Activated CD4-positive, CD25-positive, alpha-beta regulatory T cell (primary cell): ENCODE measurements at places on chromosomes 13 and 19.

GRCh38 chr13:87147076-87147475 lies 524.1 kb upstream of the SLITRK5 start:
- DNase-seq: no peak

- no peak for DNase-seq
Observed at GRCh38 chr19:31255831-31256592, 93.2 kb downstream of the TSHZ3 start.

DNA sequence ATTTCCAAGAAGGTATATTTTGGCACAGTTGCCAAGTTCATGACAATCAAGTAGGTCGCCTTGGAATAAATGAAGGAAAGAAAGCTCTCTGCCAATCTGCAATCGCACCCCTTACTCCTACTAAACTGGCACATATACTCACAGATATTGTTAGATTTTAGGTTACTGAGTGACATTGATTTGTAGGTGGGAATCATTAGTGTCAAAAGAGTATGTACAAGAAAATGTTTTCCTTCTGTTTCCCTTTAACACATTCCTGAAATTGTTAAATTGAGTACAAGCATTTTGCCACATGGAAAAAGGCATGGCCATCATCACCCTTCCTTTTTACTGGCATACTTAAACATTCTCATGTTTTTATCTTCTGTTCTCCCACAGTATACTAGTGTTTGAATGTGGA lies 2868.3 kb upstream of the PCDH20 start:
- no peak for DNase-seq

DNA sequence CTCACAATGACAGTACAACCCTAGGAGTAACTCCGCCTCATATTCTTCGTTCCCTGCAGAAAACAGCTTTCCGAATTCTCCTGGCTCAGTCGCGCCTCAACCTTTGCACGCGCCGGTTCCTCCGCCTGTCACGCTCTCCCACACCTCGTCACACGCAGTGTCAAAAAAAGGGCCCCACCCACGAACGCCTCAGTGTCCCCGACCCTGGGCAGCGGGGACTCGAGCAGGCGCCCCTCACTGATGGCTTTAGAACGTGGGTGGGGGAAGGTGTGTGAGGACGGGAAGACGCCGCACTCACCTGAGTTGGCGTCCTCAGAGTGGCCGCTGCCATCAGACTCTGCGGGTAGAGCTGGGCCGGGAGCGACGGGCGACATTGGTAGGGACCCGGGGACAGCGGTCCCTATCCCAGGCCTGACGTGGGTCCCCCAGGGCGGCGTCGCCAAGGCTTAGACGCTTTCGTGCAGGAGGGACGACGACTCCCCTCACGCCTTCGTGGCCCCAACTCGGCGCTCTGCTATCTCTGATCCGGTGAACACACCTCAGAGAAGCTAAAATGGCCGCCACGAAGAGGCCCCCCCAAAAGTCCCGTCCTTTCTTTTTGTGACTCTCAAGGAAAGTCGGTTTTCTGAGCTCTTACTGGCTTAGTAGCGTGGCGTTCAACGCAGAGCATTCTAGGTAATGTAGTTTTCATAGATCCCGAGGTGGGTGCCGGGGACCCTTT lies at the start of gene ZNF154:
ZNF154 (minus strand) TSS at position 564 of the 721 bp plus-strand sequence; CDS start at position 331, 233 bp downstream.
- DNase-seq: no peak

DNA sequence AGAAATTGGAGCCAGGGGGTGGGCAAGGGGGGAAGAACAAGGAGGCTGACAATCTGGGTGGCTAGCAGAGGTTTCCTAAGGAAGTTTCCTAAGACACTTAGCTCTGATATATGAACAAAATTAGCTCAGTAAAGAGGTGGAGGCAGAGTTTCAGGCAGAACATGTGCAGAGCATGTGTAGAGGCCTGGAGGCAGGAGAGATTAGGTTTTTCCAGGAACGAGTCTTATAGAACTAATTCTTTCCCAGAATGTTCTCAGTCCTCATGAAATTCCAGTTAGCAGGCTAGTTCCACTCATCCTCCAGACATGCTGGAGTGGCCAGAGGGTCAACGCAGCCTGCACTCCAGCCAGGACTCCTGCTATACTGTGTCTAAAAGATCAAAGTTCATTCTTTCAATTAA lies 184.7 kb downstream of the LACC1 start:
- no peak for DNase-seq

DNA sequence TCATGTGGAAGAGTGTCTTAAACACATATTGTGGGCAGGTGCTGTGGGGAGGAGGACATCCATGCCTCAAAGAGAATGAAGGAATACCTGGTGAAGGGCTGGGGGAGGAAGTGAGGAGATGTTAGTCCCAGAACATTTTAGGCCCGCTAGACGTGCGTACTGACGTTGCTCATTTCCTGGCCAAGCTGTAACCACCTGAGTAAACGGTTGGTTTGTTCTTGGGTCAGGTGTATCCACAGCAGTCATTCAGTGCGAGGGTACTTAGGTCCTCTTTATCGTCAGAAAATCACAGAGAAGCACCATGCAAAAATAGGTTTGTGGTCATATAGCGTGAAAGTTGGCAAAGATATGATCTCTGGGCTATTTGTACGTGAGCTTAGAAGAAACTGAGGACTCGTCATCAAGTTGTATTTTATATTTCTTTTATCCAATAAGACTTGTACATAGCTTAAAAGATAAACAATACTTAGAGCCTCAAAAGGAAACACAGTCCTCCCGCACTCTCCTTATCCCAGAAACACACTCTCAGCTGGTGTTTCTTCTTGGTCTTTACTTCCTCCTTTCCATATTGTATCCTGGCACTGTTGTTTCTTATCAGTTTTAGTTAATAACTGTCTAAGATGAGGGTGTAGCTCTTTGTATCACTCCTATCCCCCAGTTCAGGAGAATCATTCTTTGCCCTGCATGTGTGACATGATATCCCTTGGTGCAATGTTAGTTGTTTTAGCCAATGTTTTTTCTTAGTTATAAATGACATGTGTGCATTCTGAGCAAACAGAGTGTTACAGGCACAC lies 52.0 kb downstream of the ARHGEF7 start:
- no peak for DNase-seq

- DNase-seq: peak; percentile 49
Observed at GRCh38 chr19:47047763-47048405, 540 bp downstream of the TMEM160 start.

- DNase-seq: no peak
Observed at GRCh38 chr13:71516521-71516920, 350.5 kb downstream of the DACH1 start.

DNA sequence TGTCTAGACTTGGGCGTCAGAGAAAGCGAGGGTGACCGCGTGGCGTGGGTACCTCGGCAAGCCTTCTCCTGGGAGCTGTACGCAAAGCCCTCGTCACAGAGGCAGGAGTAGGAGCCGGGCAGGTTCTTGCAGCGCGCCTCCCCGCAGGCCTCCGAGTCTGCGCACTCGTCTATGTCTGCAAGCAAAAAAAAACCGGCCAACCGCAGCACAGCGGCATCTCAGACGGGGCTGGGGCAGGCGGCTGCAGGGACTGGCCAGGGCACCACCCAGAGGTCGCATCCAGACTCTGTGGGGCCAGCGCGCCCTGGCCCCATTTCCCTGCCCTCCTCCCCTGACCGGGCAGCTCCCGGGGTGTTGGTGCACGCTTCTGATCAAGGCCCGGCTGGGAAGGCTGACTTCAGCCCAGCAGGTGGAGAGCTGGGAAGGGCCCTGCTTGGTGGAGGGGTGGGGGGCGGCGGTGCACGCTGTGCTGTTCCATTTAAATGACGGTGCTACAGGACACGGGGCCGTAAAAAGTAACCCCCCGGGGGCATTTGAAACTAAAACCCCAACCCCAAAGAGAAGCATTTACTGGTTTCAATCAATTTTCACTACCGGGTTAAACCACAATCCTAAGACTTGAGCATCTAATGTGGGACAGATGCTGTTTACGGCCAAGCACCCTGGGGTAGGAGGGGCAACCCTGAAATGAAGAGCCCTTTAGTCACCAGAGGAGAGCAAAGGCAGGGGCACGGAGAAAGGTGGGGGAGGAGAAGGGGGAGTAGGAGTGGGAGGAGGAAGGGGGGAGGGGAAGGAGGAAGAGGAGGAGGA lies 28.2 kb downstream of the GAS6 start:
- no peak for DNase-seq

- DNase-seq: no peak
Observed at GRCh38 chr19:50315773-50316448, 13.3 kb downstream of the KCNC3 start.

DNA sequence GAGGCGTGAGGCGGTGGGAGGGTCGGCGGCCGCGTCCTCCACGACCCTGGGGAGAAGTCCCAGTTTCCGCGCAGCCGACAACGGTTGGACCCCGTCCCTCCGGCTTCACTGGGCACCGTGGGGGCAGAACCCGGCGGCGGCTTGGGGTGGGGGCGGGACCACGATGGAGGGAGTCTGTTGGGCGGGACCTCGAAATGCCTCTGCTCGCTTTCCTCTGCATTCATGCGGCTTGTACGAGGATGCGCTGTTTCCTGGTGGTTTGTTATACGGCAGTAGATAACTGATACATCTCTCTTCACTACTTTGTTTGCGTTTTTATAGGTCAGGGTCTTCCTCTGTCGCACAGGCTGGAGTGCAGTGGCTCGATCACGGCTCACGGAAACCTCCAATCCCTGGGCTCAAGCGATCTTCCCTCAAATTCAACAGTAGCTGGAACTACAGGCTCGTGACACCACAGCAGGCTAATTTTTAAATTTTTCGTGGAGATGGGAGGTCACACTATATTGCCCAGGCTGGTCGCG lies 24.6 kb upstream of the ZNF846 start:
- DNase-seq: peak; percentile 45

- DNase-seq: no peak
Observed at GRCh38 chr19:3963458-3964255, 7.2 kb downstream of the DAPK3 start.

GRCh38 chr19:18502638-18503294 lies 19.1 kb downstream of the ELL start:
- DNase-seq: no peak

DNA sequence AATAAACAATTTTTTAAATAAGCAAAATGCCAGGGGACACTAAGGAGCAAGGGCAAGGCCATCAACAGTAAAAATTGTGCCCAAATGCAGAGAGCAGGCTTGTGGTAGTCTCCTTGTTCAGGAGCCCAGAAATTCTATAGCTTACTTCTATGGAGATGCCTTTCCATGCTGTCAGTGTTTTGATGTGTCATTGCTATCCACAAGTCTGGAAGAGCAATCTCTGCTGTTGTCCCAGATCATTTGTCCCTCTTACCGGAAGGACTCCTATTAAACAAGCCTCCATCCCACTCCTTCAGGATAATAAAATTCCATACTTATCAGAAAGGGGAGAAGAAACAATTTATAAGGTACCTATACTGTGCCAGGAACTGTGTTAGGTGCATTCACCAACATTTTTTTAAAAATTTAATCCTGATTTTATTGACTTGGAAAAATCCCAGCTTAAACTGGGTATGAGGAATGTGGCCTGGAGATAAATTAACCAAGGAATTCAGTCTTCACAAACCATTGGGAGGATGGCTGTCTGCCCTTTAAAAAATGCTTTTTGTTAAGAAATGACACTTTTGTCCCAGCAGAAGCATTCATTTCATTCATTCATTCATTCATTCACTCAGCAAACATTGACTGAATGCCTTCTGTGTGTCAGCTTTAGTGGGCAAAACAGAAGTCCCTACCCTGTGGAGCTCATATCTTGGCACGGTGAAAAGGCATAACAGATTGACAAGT lies 26.8 kb upstream of the CYSLTR2 start:
- DNase-seq: no peak

GRCh38 chr13:44778761-44779484 lies 202.8 kb upstream of the TSC22D1 start:
- DNase-seq: no peak

DNA sequence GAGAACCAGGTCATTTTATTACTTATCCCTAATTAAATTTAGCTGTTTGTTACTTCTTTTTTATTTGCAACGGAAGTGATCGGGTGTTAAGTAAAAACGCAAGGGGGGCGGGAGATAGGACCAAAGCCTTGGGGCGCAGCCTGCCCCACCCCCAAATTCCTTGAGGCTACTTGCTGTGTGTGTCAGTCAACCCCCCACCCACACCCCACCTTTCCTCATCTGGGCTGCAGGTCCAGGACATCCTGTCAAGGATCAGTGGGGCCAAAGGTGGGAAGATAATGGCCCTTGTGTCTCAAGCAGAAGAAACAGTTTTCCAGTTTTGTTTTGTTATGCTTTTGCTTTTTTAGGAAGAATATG lies 1.2 kb upstream of the FOXO1 start:
- no peak for DNase-seq

GRCh38 chr13:110531671-110532083 lies 29.8 kb downstream of the RAB20 start:
- no peak for DNase-seq

GRCh38 chr19:46069806-46070341 lies 29.1 kb upstream of the IGFL4 start:
- no peak for DNase-seq

DNA sequence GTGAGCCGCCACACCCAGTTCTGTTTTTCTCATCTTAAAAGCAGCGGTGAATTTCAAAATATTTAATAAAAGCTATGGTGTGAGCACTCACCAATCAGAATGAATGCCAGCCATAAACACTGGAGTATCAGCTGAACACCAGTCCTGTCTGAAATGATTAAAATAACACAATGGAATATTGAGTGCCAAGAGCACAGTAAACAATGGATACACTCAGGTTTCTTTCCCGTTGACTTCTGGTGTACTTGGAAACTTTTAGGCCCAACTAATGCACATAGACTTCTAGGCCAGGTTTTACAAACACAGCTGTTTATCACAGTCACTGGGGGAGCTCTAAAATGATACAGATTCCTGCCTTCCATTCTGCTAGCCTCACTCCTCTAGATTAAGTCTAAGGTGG lies 68.3 kb downstream of the SLC6A16 start:
- DNase-seq: no peak

DNA sequence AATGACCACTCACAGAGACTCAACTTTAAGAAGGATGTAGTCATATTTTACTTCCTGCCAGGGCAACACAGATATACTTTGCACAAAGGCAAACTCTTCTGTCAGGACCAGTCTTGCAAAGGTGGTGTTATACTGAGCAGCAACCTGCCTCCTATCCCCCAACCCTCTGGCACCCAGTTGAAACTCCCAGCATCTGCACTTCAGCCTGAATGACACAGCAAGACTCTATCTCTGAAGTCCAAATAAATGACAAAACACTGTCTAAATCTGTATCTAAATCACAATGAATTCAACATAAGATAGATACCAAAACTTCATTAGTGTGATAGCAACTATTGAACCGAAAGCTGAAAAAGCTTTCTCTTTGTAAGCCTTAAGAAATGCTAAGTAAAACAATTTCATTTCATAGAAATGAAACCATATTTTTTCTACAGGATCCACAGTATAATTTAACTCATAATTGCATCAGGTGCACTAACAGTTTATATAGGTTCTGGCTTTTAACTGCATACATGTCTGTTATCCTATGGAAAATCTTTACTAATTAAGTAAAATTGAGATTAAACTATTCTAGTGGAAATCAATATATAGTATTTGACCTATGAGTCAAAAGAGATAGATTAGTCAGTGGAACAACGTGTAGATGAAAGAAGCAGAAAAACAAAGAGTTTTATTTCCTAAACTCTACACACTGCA lies 163.7 kb downstream of the TBC1D4 start:
- peak; percentile 2 for DNase-seq

DNA sequence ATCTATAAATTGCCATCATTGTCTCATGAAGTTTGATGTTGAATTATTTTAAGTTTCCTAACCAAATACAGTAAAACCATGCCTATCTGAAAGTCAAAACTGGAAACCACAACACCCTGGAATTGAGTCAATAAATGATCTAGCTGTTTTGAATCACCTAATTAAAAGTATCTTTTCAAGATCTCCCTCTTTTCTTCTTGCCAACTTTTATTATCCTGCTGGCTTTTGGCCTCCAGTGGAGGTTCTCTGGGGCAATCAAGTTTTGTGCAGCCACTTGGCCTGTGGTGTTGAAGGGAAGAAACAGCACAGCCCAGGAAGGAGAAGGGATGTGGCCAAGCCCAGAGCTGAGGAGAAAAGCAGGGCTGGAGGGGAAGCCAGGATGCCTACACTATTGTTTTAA lies 255.4 kb downstream of the COG6 start:
- DNase-seq: no peak
